Inflammatory macrophage (primary cell): ENCODE measurements at places on chromosomes 5 and 9.

- peak; percentile 94 for DNase-seq
These were observed at the start of gene EXOSC3 for GRCh38 chr9:37784616-37785483. Gene EXOSC3 (minus strand): TSS chr9:37785064. CDS start chr9:37785044, 20 bp downstream.

DNA sequence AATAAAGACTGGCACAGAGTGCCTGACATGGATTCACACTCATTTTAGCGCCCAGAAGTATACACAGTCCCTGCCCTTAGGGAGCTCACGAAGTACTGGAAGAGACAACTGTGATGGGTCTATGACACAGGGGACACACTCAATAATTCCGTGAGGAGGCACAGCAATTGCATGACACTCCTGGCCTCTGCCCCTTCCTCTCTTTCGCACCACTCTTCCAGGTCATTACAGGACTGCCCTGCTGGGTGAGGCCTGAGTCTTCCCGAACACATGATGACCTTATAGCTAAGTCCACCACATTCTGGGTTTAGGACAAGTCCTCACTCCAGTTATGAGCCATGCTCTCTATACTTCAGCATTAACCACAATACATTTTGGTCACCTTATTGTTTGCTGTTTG is 134.7 kb downstream of the GNA14 start:
- DNase-seq: no peak

- DNase-seq: peak; percentile 63
These were observed 453 bp downstream of the CPEB4 start for GRCh38 chr5:173888473-173889131.

GRCh38 chr9:90766731-90767130 is 34.9 kb upstream of the SYK start:
- DNase-seq: no peak

DNA sequence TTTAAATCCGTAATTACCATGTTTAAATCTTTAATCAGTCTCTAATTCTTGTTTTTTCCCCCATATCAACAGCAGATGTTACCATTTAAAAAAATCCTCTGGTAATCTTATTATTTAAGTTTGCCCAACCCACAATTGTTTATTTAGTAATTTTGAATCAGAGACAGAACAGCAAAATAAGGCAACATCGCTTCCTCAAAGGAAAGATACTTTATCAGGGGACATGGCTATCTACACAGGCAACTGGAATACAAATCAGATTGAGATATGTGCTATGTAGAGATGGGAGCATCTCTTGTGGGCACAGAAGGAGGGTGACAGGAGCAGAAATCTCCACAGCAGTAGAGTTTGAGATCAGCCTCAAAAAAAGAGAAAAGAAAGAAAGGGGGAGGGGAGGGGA is 674.4 kb downstream of the SEMA5A start:
- no peak for DNase-seq
